ENCODE measurements at places on chromosomes 5 and 9.

GRCh38 chr9:135402048-135402738, 77.4 kb upstream of the PPP1R26 start:
- DNase-seq, result no peak

DNA sequence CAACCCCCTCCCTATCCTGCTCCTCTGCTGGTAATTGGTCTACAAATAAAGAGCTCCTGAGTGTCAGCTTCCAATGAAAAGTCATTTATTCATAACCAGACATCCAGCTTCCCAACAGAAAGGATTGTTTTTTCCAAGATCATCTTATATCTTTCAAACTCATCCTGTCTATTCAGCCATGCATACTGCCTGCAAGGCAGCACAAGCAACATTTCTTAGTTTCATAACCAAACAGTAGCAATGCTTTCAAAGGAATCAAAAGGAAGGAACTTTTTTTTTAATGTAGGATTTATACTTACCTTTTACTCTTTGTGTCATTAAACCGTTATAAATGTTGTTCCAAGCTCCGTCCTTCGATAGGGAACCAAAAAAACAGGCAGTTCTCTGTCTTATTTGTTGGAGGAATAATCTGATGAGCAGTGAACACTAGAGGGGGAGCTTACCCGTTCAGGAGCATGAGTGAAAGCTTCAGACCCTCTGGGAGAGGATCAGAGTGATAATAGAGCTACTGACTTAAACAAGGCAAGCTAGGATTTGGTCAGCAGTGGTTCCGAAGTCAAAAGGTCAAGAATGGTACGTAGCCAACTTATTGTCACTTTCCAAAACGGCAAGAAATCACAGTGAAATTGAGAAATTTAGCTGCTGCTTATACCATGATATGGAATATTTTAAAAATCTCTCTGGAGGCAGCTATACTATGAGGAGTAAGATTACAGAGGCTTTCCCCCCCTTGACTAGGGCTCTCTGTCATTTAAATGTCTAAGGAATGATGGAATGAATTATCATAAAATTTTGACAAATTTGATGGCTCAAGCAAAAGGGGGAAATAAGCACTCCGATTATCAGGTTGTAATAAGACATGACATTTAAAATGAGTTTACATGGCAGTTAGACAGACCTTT, 892.9 kb downstream of the NR2F1-AS1 start:
- no peak for DNase-seq

DNA sequence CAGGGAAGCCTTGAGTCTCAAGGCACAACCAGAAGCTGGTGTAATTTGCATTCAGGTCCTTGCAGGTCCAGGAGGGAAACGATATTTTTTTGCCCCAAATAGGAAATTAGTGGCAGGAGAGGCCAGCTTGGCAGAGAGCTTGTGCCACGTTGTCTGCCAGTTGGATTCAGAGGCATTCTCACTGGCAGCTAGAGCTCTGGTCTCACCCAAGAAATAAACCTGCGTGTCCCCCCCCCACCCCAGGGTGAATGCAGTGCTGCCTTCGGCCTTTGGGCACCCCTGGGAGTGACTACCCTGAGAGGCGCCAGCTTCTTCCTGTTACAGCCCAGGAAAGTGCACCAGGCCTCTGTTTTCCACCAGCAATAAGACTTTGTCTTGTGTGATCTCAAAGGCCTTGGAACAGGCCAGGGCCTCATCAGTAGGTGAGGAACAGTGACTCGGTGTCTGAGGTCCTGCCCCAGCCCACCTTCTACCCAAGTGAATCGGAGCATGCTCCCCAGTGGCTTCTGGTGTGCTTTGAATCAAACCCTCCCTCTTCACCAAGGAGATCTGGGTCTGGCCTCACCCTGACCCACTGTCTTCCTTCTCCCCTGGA, 68.4 kb downstream of the HSPA4 start:
- DNase-seq, result no peak

DNA sequence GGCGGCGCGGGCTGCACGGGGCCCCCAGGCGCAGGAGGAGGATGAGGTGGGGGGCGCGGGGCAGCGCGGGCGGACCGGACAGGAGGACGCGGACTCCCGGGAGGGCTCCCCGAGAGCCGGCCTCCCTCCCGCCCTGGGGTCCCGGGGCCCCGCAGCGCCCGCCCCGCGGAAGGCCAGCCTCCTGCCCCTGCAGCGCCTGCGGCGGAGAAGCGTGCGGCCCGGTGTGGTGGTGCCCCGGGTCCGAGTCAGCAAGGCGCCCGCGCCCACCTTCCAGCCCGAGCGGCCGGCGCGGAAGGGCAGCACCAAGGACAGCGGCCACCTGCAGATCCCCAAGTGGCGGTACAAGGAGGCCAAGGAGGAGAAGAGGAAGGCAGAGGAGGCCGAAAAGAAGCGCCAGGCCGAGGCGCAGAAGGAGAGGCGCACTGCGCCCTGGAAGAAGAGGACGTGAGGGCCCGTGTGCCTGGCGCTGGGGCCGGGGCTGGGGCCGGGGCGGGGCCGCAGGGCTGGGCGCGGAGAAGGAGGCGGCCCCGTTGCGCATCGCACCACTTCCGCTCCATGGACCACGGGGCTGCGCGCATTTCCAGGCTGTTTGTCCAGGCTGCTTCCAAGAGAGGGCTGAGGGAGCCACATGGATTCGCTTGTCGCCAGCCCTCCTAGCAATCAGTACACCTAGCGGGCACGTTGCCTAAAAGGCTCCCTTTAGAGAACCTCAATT, 86.0 kb downstream of the ANKRD33B start:
- no peak for DNase-seq

DNA sequence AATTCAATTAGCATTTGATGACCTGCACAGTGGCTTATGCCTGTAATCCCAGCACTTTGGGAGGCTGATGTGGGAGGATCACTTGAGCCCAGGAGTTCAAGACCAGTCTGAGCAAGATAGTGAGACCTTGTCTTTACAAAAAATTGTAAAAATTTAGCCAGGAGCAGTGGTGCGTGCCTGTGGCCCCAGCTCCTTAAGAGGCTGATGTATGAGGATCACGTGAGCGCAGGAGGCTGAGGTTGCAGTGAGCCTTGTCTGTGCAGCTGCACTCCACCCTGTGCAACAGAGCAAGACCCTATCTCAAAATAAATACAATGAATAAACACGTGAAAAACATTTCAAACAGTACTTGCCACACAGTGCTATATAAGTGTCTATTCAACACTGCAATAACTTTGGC, 4.2 kb downstream of the ABCA1 start:
- DNase-seq, result no peak

- no peak for DNase-seq
Measured at GRCh38 chr9:77909306-77909705, 122.3 kb downstream of the GNAQ start.

DNA sequence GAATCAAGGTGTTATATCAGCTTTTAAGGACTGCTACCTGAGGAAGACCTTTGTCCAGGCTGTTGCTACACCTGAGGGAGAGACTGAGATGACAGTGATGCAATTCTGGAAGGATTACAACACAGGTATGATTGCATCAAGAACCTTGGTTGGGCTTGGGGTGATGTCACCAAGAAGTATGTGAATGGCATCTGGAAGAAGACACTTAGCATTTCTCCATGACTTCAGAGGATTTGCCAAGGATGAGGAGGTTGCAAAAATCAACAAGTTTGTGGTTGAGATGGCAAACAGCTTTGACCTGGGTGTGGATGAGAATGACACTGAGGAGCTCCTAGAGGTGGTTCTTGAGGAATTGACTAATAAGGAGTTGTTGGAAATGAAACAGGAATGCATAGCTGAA, 67.9 kb upstream of the PANK3 start:
- DNase-seq, result no peak

DNA sequence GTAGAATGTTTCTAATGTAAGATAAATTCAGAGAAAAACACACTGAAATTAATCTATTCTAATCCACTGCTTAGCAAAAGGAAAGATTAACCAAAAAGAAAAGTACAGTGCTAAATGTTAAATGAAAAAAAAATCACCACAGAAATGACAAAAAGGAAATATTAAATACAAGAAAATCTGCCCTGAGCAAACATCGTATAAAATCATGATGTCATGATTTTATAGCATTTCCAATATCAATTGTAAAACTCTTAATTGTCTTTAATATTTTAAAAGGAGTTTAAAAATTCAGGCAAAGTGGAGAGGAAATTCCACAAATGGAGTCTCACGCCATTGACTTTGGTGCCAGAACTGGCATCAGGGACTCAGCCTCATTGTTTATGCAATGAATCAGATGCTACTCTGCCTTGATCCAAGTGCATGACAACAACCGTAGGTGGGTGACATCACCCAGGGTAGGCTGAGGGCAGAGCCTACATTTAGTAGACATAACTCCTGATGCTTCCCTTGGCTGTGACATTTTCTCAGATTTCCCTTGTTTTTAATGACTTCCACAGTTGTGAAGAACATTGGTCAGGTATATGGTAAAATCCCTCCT, 696.8 kb downstream of the SEMA5A start:
- no peak for DNase-seq
